ENCODE measurements at places on chromosomes 2 and 18.

- DNase-seq, result no peak
Measured at GRCh38 chr2:56021136-56021474, 97.5 kb upstream of the EFEMP1 start.

DNA sequence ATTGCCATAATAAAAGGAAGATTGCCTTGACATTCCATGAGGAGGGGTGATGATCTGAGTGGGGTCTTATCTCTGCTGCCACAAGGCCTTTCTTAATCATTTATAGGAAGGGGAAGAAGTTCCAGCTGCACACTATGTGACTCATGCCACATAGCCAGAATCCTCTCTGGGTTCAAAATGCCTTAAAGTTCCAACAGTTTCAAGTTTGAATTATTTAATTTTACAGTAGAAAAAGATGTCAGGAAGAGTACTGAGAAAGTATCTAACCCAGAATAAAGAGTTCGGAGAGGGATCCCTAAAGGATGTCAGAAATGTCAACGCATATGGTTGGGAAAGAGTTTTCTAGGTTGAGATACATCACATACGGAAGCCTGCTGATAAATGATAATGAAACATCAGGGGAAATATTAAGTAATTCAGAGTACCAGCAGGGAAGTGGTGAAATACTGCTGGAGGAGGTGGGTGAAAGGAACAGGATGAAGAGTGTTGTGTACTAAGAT lies 999.9 kb downstream of the TSN start:
- no peak for DNase-seq

DNA sequence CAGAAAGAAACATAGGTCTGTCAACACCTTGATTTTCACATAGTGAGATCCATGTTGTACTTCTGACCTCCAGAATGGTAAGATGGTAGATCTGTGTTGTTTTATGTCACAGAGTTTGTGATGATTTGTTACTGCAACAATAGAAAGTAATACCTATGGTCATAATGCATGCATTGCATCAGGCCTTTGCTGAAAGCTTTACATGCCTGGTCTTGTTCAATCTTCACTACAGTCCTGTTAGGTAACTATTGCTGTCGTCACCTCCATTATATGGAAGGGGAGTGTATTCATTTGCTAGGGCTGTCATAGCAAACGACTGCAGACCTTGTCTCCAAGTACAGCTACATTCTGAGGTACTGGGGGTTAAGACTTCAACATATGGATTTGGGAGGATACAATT lies 243.5 kb downstream of the ANAPC1 start:
- DNase-seq, result no peak

DNA sequence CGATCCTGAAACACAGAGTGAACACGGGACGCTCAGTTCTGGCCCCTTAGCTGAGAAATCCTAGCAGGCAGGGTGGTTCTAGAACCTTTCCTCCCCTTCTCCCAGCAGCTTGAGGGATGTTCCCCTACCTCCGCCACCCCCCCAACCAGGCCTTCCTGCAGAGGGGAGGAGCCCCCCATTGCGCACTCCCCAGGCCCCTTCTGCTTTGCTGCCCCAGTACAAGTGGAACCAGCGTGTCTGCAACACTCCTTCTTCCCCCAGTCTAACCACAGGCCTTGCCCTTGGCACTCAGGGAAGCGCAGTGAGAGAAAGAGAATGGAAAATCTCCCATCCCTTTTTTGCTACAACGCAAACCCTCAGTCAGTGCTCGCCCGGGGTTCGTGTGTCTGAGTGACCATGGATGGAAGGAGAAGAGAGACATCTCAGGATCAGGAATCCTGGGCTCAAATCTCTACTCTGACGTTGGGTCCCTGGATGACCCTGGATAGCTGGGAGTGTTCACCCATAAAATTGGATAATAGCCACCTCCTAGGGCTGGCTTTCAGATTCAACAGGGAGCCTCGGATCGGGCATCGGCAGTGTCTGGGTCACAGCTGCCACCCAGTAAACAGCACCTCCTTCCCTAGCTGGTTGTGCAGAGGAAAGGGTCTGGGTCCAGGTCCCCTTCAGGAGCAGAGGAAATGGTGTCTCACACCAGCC lies 3.7 kb downstream of the NPPC start:
- no peak for DNase-seq

- DNase-seq, result no peak
Measured at GRCh38 chr18:79360933-79361332, 34.8 kb upstream of the NFATC1 start.

DNA sequence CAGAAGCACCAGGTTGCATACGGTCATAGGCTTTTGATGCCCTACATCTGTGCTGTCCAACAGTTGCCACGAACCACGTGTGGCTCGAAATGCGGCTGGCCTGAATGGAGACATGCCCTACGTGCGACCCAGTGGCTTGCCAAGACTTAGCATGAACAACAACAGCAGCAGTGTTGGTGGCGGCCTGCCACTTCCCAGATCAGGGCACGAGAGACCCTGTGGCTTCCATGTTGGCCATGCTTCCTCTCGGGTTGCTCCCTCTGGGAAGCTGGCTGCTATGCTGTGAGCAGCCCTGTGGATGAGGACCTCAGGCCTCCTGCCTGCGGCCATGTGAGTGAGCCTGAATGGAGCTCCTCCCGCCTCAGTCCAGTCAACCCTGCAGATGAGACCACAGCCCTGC lies 212.3 kb downstream of the HDAC4 start:
- no peak for DNase-seq

DNA sequence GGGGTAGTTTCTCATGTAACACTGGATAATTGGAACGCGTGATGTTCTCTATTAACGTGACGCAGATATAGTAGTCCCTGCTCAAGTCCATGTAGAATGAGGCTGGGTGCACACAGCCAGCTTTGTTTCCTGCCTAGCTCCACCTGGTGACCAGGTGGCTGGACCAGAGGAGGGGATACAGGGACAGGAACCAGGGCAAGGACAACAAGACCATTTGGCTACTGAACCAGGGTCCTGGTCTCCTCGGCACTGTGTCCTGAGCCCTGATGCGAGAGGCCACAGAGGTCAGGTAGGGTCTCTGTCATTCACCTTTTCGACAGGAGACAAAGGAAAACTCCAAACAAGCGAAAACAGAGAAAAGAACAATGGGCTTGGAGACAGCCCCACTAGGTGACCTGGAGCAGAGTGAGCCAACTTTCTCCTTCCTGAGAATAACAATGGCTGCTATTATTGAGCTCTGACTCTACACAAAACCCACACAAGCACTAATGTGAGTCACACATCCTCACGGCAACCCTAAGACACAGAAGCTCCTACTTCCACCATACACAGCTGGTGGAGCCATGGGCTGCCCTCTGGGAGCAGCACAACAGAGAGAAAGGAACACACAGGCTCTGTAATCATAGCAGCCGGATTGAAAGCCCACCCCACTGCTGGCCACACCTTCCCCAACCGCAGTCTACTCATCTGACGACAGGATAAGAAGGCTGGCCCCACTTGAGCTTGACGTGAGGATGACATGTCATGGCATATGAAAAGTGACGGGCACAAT lies 67.3 kb upstream of the TEX51 start:
- no peak for DNase-seq

DNA sequence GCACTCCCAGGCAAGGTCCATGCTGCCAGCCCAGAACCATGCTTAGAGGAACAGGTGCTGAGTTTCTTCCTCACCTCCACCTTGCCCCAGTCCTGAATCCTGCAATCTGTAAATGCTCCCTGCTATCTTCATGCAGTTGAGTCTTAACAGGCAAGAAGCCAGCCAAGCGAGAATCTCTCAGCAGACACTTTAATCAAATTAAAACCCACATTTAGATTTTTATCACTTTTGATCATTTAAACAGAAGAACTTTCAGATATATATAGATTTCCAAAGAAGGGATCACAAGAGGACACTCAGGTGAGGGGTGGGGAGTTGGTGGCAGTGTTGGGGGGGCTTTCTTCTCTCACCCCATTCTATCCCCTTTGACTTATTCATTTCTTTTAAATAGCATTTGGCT lies 25.9 kb upstream of the LBH start:
- no peak for DNase-seq

DNA sequence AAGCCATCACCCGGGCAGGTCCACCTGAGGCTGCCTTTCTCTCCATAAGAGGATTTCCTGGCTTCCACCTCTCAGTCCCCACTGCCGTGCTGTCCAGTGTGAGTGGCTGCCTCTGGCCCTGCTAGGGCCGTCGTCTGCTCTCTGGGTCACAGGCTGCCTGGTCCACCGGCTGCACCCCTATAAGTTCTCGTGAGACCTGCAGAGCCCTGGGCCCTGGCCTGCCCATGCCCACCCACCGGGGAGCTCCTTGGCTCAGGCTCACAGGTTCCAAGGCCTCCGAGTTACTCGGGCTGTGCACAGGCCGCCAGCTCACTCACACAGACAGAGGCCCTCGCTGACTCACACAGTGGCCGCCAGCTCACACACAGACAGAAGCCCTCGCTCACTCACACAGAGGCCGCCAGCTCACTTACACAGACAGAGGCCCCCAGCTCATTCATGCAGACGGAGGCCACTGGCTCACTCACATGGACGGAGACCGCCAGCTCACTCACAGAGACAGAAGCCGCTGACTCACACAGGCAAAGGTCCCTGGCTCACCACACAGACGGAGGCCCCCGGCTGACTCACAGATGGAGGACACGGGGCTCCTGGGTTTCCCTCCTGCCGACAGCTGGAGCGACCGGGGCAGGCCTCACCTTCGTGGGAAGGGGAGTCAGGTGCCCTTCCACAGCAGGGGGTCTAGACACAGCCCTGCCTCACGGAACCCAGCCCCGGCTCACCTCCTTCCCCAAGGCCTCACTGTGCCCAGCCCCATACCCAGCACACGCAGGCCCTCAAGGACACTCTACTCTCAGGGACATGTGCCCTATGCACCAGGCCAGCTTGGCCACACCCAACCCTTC lies 334.1 kb upstream of the MYT1L start:
- DNase-seq, result no peak

GRCh38 chr2:239917125-239917956 lies 107.8 kb downstream of the NDUFA10 start:
- no peak for DNase-seq

GRCh38 chr2:25982273-25982967 lies at the start of gene KIF3C:
Gene KIF3C (minus strand): TSS chr2:25982497. CDS start chr2:25981917, 580 bp downstream.
- DNase-seq, result peak; percentile 83

DNA sequence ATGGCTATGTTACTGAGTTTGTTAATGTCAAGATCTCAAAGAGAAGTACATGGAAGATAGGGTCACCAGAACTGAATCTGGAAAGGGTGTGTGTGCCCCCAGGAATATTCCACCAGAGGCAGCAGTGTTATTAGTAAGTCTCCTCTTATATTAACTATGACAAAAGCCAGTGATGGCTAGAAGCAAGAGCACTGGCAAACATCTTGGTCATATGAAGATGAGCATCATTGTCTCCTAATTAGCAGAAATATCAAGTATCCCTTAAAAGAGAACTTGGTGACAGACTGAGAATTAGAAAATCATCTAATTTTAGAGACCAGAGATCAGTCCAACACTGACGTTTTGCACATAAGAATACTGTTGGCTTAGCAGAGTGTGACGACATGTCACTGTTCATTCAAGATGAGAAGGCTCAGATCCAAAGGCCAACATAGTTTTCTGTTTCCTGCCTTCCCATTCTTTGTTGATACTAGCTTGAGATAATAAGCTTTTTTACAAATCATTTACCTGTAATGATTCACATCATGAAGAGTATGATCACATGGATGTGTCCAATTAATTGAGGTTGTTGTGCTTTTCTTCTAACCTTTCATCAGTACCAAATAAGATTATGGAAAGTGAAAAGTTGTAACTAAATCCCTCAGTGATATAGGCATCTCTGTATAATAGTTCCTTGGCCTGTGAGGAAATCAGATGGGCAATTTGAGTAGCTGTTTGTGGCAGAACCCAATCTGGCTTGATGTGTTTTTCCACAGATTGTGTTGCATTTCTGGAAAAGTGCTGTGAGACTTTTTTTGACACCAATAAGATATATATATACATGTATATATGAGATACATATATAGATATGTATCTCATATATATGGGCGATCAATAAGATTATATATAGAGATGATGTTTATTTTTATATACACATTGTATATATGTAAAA lies 44.5 kb downstream of the MAPRE2 start:
- no peak for DNase-seq

DNA sequence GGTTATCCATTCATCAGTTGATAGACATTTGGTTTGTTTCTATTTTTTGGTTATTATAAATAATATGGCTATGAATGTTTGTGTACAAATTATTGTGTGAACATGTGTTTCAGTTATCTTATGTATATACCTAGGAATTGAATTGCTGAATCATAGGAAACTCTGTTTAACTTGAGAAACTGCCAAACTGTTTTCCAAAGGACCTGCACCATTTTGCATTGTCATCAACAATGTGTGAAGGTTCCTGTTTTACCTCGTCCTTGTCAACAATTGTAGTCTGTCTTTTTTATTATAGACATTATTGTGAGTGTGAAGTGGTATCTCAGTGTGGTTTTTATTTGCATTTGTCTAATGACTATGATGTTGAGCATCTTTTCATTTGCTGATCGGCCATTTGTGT lies 17.1 kb downstream of the PDK1 start:
- no peak for DNase-seq

DNA sequence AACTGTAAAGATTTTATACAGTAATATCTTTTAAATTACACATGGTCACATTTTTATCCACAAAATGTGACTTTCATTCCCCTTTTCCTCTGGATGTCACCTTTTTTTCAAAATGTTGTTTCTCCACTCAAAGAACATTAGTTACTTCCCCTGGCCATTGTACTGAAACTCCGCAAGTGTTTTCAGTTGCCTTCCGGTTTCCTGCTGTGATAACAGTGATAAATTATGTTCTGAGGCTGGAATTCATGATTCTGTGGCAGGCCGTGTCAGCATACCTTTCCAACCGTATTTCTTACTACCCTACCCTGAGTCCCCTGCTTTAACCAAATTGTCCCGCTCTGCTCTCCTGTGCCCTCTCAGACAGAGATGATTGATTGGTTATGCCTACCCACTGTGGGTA lies 53.5 kb downstream of the MGAT5 start:
- DNase-seq, result no peak

GRCh38 chr2:75571730-75572430 lies 11.1 kb upstream of the EVA1A start:
- DNase-seq, result no peak

GRCh38 chr2:46878886-46879285 lies 36.7 kb downstream of the MCFD2 start:
- no peak for DNase-seq

All from DMS79 treated with DMSO at 0.1 percent for 48 hours (cell line).